ENCODE measurements at places on chromosomes 12 and 14.

DNA sequence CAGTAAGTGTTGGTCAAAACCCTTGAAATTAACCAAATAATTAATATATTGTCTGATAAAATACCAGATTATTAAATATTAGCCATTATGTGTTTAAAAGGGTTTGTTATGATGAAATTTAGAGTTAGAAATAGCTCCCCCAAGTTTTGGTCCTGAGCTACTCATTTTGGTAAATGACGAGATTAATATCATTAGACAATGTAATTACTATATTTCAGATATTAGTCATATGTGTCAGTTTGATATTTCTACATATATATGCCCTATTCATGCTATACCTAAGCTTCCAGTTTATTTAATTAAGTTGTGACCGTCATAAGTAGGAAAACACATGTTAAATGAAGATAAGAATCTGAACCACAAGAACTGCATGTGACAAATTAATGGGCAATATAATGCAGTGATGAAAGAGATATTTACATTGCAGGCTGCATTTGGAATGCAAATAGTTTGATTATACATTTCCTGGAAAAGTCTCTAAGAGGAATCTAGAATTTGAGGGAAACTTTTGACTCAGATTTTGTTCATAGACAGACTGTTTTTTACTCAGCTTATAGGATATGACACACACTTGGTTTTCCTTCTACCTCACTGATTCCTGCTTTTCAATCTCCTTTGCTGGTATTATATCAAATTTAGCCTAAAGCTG is 70.5 kb downstream of the TBC1D30 start:
- no peak for DNase-seq

- no peak for DNase-seq
Observed at GRCh38 chr12:123815968-123816367, 53.9 kb downstream of the DNAH10 start.

DNA sequence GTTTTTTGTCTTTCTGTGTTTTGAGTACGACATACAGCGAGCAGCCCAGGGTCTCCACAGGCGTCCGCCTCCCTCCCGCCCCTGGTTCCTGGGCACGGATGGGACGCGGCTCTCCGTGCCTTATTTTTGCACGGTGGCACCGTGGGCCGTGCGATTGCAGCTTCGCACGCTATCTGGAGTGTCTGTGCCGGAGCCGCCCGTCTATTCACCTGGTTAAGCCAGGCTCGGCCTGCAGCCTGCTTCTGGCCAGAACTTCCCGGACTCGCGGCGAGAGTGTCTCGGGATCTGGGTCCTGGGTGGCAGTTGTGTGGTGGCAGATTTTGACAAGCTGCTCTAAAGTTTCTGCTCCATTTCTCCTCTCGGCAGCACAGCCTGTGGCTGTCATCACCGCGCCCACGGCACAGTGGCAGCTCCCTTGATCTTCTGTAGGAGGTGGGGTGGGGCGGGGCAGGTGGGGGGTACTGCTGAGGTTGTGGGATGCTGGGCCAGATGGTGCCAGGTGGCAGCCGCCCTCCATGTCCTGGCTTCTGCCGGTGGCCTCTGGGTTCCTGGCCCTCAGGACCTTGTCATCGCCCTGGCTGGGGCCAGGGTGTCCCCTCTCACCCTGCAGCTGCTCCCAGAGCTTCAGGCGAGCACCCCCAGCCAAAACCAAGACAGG is 2.9 kb downstream of the MMP17 start:
- no peak for DNase-seq

DNA sequence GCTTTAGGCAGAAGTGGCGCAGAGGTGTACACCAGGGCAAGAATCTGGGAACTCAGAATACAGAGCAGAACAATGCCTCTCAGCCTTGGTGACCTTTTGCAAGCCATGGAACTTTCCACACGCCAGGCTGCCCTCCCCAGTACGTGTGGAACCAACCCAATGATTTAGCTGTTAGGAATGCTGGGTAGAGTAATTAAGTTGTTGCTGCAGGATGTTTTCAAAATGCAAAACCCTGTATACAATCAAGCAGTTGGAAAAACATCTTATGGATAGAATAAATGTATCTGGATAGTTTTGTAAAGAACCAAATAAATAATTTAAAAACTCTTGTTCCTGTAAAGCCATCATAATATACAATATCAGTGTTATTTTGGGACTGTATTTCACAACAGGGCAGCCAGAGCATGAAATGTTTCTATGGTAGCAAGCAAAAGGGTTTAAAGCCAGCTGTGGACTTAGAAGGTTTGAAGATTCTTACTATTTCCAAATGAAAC is 19.4 kb downstream of the PPP1R36 start:
- DNase-seq: no peak

GRCh38 chr14:55124774-55125386 is 4.2 kb upstream of the LGALS3 start:
- DNase-seq: no peak

DNA sequence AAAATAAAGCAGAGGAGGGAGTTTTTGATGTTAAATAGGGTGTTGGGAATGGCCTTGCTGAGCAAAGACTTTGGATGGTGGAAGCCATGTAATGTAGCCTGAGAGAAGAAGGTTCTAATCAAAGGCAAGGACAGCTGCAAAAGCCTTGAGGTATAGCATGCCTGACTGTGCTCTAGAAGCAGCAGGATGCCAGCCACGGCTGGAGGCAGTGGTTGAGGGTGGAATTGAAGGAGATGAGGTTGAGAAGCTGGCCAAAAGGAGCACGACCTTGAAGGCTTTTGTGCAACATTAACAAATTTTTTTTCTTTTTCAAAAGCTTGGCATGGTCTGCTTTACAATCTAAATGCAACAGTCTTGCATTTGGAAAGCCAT is 42.3 kb upstream of the CSRP2 start:
- DNase-seq: no peak

GRCh38 chr12:130111965-130112496 is 50.2 kb upstream of the FZD10 start:
- DNase-seq: no peak

GRCh38 chr14:45867046-45867894 is 614.3 kb upstream of the MIS18BP1 start:
- no peak for DNase-seq

DNA sequence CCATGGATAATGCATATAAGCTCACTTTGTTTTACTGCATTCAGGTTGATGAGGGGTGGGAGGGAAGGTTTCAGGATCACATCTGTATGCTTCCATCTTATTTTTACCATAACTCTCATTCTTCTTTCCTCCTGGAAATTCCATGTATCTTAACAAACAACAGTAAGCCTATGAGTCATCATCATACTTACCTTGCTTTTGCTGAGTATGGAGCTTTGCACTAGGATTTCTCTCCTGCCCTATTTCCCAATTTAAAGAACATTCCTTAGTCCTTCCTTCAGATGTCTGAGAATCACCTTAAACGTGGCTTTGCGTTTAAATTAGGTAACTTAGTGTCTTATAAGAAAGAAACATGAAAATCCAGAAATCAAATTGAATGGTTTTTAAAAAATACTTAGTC is 1.6 kb upstream of the CLEC14A start:
- no peak for DNase-seq

- DNase-seq: no peak
Observed at GRCh38 chr12:61357496-61357895, 902.7 kb upstream of the USP15 start.

- no peak for DNase-seq
Observed at GRCh38 chr14:93707475-93707874, 80.8 kb downstream of the PRIMA1 start.

GRCh38 chr12:66804563-66804974 is 125.7 kb upstream of the GRIP1 start:
- no peak for DNase-seq

DNA sequence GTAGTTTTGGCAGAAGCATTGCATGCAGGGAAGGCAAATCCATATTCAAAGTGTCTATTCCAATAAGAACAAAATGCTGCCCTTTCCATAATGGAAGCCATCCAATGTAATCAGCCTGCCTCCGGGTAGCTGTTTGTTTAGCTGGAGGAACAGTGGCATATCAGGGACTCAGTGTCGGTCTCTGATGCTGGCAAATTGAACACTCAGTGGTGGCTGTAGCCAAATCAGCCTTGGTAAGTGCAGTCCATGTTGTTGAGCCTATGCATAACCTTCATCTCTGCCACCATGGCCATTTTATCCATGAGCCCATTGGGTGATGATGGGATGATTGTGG is 147.8 kb upstream of the MAX start:
- DNase-seq: no peak

DNA sequence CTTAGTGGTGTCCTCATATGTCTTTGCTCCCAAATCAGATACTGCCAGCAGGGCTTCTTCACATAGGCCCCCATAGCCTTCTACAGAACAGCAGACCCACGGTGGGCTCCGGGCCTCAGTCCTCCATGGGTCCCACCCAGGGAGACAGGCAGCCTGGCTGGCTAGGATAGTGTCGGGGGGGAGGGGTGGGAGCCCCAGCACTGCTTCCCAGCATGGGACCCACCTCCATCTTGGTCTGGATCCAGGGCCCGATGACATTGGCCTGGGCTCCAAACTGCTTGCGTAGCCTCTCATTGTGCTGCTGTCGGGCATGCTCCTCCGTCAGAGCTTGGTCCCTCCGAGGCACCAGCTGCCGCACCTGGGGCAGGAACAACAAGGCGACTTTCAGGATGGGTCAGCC is 89.4 kb upstream of the ZFP36L1 start:
- DNase-seq: no peak

DNA sequence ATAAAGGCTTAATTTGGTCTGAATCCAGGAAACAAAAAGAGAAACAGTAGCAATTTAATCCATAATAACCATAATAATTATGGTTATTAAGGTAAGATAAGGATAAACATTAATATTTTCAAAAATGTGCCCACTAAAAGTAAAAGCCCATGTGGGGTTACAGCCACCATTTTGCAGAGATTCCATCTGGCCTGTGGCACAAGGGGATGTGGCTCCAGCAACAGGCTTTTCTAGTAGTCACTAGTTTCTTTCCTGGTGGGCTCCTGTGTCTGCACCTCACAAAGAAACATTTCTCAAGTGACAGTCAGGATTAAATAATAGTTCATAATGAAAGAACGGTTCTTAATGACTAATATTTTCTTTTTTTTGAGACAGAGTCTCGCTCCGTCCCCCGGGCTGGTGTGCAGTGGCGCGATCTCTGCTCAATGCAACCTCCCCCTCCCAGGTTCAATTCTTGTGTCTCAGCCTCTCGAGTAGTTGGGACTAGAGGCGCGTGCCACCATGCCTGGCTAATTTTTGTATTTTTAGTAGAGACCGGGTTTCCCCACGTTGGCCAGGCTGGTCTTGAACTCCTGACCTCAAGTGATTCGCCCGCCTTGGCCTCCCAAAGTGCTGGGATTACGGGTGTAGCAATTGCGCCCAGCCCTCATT is 32.2 kb downstream of the GPR19 start:
- DNase-seq: no peak

DNA sequence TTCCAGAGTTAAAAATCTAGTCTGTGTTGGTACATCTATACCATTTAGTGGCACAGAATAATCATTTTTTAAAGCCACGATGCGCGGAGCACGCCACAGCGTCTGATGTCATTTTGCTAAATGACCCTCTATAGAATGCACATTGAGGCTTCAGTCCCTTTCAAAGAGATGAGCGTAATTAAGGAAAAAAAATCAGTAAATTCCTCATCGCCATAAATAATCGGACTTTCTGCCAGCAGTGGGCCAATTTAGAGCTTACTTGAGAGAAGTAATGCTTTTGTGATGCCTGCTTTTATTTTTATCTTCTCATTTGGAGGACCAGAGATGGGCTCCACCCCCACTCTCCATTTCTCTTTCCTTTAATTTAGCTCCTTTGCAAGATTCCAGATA is 4.0 kb downstream of the ASCL1 start:
- DNase-seq: no peak

DNA sequence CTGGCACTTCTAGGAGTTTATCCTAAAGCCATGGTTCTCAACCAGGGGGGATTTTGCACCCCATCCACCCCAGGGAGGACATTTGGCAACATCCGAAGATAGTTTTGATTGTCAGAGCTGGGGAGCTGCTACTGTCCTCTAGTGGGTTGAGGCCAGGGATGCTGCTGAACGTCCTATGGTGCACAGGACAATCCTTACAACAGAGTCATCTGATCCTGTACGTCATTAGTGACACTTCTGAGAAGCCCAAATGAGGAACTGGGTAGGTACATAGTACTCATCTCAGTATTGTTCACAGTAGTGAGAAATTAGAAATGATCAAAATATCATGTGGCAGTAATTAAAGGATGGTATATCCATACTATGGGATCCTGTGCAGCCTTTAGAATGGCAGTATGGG is 185.1 kb downstream of the CHST11 start:
- no peak for DNase-seq

- no peak for DNase-seq
Observed at GRCh38 chr12:110289044-110289710, 8.1 kb downstream of the ATP2A2 start.

DNA sequence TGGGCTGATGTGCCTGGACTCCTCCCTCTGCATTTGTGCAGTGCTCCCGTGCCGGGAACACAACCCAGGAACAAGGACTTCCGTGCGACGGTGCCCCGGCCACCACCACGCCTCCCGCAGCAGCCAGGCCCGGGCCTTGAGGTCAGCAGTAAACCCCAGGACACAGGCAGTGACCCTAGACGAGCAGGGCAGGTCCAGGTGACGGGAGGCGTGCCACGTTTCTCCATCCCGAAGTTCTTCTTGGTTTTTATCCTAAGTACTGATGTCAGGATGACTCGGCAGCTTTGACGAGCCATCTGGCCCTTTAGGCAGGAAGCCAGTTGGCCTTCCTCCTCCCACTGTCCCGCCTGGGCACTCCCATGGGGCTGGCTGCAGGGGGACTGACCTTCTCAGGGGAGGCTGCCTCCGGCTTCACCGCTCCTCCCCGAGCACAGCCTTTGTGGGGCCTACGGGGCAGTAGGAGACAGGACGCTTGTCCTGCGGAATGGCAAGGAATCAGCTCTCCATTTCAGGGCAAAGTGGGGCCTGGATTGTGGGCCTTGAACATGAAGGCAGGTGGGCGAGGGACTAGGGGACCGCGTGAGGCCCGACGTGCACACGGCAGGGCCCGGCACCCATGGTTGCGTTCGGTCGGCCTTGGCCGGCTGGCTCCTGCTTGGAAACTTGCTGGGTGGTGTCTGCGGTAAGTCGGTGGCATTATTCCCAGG is 94.1 kb downstream of the FBXL14 start:
- DNase-seq: no peak

DNA sequence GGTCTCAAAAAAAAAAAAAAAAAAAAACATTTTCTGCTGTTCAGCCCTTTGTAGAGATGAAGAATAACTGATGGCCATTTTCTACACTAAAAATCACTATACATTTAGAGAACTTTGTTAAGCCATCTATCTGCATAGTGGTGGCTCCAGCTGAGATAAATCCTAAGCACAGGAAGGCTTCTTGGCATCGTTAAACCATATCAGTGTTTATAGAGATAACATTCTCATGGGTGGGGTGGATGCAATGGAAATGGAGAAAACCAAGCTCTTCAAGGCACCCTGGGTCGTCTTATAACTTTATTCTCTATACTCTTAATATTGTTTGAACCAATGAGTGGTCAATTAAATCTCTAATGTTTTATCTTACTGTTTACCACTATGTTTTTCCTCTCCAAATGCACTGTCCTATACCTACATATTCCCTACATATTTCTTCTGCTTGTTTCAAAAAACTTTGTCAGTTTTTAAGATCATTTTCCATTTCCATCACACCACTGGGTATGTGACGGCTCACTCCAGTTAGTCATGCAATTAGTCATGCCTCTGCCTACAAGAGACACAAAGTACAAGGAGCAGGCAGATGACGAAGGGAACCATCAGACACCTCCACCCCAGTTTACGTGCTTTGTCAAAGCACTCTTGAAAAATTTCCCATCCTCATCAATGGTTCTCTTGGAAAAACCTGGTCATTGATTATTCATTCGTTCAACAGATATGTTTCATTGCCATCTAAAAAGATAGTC is 119.3 kb upstream of the OVCH1 start:
- no peak for DNase-seq

- no peak for DNase-seq
Observed at GRCh38 chr12:131347345-131347714, 363.6 kb upstream of the SFSWAP start.

Data from effector memory CD4-positive, alpha-beta T cell (primary cell).